NCI-H1048 (cell line): ENCODE measurements at places on chromosomes 12 and 14.

- no peak for DNase-seq
Measured at GRCh38 chr14:96999654-97000155, 202.5 kb downstream of the VRK1 start.

DNA sequence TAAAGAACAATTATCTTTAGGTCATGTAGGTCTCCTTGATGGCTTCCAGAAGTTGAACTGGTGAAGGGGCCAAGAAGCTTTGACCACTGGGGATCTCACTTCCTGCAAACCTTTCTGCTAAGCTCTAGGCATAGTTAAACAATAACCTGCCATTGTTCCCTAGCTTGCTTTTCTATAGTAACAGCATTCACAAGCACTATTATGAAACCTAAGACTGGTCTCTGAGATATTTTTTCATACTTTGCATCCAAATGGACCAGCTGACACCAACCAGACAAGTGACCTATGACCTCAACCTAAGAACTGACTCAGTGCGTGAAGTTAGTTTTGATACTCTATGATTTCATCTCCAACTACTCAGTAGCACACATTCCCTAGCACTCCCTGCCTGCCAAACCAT lies 129.1 kb downstream of the PTPRB start:
- no peak for DNase-seq

GRCh38 chr14:71372411-71372838 lies 465.2 kb downstream of the PCNX1 start:
- no peak for DNase-seq

GRCh38 chr14:72909163-72909562 lies 15.3 kb upstream of the DPF3 start:
- DNase-seq, result no peak
